Activated naive CD8-positive, alpha-beta T cell treated with anti-CD3 and anti-CD28 coated beads, Interleukin-2, amount 10 ng/mL, durations not matched to agents 7 days and 5 days (primary cell): ENCODE measurements at places on chromosomes 4 and X. TPM values are rescaled to one million over a fixed set of nuclear protein-coding genes. Genes with fewer than 3 reads are reported as not detected.
A peak's percentile ranks its signal among the peaks of the same experiment; 100 is the strongest.

MAGEB2 gene
- total RNA-seq: not detected

GRCh38 chrX:2450681-2451080, 50.1 kb downstream of the DHRSX start:
- no peaks in the 10 kb centered on the region for H3K27me3 ChIP-seq
- no peak overlapping the region for H3K27ac ChIP-seq
- H3K4me3 ChIP-seq: no peak overlapping the region

DNA sequence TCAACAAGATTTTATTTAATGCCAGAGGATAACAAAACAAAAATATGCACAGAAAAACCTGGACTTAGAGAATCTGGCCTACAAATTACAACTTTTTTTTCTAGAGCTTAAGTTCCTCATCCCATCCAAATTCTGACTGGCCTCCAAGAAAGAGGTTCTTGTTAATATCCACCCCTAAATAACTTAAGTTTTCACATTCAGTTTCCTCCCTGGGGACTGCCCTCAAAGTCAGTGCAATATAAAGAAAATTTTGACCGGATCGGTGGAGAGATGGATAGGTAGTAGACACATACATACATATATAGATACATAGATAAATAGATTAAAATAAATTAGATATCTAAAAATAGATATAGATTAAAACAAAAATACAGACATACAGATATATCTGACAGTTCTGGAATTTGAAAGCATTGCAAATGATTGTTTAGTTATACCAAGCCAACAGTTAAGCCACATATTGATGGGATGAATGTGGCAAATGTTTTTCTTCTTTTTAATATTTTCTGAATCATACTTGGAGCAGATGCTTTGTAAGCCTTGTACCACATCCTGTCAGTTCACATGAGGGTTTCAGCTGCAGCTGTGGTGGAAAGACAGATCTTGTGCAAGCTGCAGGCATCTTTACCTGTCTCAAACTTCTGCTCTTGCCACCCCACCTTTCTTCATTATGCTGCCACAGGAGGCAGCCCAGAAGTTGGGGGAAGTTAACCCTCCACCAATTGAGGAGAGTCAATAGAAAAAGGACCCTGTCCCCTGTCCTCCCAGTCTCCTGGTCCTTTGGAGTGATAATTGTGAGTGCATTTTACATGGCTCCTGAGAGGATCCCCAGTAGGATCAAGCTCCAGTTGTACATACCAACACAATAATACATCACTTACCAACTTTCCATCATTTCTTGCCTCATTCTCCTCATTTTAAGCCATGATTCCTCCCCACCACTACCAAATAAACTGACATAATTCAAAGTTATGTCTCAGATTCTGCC, 58.5 kb upstream of the PRDM8 start:
- H3K27ac ChIP-seq: peak overlapping the region; percentile 74
- H3K27me3 ChIP-seq: no peaks in the 10 kb centered on the region
- peak; percentile 45 for DNase-seq
- H3K4me3 ChIP-seq: peak overlapping the region; percentile 44
- peaks cover 36% of the 10 kb centered on the region for H3K4me1 ChIP-seq

GRCh38 chr4:168833881-168834280, 176.2 kb downstream of the CBR4 start:
- DNase-seq: no peak
- H3K4me3 ChIP-seq: no peak overlapping the region
- peaks cover 72% of the 10 kb centered on the region for H3K27me3 ChIP-seq
- peaks cover 9% of the 10 kb centered on the region for H3K4me1 ChIP-seq
